ENCODE measurements at places on chromosomes 6 and 20. TPM values are rescaled to one million over a fixed set of nuclear protein-coding genes. Genes with fewer than 3 reads are reported as not detected.

RAB44 gene
- not detected for total RNA-seq

PRSS35 gene
- 0.06 TPM for total RNA-seq

PLG gene
- total RNA-seq = not detected

CRISP3 gene
- not detected for total RNA-seq

GPR6 gene
- total RNA-seq = not detected

Measured in activated CD8-positive, alpha-beta memory T cell treated with anti-CD3 and anti-CD28 coated beads for 36 hours (primary cell).